ENCODE measurements at places on chromosomes 12 and 14.

DNA sequence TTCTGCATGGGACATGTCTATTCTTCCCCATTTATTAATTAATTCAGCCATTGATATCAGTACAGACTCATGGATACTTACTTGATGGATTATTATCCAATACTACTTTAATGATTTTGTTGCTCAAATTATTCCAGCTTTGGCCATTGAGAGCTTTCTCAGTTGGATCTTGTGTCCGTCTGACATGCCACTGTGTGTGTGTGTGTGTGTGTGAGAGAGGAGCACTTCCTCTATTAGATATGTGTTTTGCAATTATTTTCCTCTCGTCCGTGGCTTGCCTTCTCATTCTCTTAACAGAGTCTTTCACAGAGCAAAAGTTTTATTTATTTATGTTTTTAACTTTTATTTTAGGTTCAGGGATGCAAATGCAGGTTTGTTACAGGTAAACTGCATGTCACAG is 194.2 kb downstream of the ADGRD1 start:
- DNase-seq = no peak

DNA sequence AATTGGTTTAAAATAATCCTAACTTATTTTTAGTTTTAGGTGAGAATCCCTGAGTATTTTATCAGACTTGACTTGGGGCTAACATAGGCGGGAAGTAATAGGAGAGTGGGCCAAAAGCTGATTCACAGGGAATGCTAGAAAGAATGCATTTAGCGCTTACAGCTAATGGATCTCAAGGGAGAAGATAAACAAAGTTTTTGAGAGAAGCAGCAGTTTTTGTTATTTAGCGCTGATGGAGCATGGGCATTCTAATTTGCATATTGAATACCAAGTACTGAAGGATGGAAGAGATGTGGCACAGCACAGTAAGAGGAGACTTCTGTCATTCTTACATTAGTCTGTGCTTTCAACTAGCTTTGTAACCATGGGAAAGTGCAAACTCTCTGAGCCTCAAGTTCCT is 436.0 kb upstream of the FBXO33 start:
- DNase-seq = no peak

- DNase-seq = no peak
Measured at GRCh38 chr14:93682459-93682858, 105.8 kb downstream of the PRIMA1 start.

DNA sequence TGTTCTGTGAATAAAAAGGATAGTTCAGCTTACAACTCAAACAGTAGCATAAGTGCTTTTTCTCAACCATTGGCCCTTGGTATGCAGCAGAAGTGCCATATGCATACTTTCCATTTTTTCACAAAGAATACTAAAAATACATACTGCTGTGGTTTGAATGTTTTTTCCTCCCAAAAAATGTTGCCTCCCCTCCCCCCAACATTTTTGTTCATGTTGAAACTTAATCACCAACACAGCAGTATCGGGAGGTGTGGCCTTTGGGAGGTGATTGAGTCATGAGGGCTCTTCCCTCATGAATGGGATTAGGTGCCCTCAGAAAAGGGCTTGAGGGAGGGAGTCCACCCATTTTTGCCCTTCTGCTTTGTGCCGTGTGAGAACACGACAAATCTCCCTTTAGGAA is 198.6 kb downstream of the ESR2 start:
- no peak for DNase-seq

DNA sequence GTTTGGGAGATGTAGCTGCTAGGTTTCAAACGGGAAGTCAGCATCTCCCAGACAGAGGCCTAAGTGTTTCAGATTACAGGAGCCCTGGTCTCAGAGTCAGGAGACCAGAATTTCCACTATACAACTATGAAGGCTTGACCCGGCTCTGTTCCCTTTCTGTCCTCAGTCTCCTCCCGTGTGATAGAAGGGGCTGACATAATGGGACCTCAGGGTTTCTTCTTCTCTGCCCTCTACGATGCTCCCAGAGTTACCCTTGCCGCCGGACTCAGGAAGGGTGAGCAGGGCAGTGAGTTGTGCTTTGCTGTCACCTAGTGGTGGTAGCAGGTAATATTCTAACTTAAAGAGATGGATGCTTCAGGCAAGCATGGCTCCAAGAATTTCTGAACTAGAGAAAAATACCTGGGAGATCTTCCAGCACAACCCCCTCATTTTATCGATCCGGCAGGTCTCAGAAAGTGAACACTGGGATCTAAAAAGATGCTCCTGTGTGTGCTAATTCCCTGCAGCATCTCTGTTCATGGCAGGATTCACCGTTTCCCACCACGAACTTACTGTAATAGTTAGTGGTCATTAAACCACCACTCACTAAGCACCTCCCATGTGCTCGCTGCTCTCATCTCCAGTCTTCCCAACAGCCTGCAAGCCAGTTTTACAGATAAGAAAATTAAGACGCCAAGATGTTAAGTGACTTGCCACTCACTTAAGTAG is 84.4 kb downstream of the VWF start:
- peak; percentile 64 for DNase-seq

DNA sequence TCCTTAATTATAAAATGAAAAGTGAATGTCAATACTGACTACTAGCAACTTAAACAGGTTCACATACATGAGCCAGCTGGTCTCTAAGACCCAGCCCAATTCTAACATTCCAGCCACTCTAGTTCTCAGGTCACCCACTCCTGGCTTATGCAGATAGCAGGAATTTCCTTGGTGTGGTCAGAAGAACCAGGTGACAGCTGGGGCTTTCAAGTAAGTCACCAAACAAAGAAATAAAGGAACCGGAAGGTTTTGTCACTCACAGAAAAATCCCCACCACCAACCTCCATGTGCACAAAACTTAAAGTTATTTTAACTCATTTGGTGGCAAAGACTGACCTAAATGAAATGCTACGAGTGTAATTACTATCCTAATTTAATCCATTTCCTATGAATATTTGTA is 129.6 kb upstream of the CDKN3 start:
- DNase-seq = no peak

DNA sequence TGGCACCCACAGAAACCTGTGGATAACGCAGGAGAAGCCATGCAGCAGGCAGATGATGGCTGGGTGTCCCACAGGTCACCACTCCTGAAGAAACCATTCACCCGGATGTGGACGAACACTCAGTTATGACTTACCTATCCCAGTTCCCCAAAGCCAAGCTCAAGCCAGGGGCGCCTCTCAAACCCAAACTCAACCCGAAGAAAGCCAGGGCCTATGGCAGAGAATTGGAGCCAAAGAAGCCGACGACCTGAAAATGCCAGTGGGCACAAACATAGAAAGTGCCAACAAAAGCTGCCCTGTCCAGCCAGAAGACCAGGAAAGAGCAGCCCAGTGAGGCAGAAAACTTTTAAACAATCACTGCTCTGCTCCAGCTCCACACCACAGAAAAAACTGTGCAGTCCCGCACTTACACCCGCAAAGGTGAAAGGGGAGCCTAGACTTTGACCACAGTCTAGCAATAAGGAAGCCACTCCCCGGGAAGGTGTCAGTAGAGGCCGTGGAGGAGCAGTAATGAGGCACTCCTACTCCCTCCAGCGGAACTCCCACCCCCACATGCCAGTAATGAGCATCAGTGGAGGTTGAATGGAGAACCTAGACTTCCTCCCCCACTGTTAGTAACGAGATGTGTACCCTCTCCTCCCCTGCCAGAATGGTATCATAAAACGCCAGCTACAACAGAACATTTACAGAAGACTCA is 6.0 kb upstream of the ACVRL1 start:
- DNase-seq = no peak

GRCh38 chr14:86196471-86196870 is 666.5 kb downstream of the FLRT2 start:
- DNase-seq = no peak
